ENCODE measurements at places on chromosomes 1 and 21.

DNA sequence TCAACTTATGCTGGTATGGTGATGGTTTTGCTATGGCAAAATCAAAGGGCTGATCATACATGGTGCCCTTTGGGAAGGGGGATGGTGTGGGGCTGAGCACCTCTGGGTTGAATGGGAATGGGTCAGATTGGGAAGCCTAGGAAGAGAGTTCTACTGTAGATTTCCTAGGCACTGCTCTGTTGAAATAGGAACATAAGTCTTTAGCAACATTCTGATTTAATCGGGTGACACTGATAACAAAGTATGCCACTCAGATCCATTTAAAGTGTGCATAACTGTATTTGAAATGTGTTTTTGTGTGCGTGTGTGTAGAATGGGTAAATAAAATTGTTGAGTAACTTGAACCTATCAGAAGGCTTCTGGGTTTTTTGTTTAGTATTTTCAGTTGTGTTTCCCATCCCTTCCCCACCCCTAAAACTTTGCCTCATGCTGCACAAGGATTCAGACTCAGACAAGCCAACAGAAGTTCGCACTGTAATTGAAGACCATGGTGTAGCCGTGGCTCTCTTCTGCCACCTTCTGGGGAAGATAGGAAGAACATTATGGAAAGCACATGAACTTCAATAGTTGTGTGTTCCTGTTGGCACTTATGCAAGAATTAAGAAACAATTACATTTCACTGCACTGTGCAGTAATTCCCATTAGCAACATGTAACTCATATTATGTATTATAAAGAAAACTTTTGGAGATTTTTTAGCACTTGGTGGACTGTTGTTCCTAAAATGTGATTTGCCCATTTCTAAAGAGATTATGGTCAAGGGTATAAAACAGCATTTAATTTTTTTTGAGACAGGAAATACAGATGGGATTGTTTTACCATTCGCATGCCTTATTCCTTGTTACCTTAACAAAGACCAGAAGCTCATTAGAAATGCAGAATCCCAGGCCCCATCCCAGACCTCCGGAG lies 10.9 kb upstream of the C4BPB start:
- DNase-seq: peak; percentile 31

DNA sequence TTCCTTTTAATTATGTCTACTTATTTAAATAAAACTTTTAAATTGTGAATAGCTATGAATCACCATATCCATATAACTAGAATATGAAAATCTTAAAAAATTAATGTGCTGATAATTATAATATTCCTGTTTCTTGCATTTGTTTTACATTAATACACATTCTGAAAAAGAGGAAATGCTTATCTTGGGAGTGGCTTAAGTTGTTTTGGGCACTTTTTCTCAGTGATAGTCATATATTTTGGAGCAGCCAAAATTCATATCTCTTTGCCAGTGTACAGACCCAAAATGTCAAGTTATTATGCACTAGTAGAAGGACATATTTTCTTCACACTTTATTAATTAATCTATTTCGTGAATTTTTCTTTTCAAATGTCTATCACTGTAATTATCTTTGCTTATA lies 838.5 kb downstream of the USP25 start:
- DNase-seq: no peak

DNA sequence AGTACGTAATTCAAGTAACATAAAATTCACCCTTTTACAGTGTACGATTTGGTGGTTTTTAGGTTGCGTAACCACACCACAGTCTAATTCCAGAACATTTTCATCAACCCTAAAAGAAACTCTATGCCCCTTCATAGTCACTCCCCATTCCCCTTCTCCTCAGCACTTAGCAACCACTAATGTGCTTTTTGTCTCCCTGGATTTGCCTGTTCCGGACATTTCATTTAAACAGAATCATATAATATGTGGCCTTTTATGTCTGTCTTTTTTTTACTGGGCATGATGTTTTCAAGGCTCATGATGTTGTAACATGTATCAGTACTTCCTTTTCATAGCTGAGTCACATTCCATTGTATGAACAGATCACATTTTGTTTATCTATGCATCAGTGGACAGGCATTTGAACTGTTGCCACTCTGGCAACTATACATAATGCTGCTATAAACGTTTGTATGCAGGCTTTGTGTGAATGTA lies 20.8 kb downstream of the OBSCN start:
- DNase-seq: no peak

DNA sequence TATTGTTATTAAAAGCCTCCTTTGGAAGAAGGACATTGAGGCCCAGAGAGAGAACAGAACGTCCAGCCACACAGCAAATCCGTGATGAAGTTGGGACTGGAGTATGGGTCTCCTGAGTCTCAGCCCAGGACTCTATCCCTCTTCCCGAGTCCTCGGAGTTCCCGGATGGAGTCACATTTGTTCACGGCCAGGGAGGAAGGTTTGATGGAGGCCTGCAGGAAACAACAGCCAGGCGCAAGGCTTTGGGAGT lies 357 bp upstream of the TXLNA start:
- no peak for DNase-seq

- DNase-seq: no peak
Observed at GRCh38 chr1:75338616-75339483, 204.7 kb downstream of the LHX8 start.

DNA sequence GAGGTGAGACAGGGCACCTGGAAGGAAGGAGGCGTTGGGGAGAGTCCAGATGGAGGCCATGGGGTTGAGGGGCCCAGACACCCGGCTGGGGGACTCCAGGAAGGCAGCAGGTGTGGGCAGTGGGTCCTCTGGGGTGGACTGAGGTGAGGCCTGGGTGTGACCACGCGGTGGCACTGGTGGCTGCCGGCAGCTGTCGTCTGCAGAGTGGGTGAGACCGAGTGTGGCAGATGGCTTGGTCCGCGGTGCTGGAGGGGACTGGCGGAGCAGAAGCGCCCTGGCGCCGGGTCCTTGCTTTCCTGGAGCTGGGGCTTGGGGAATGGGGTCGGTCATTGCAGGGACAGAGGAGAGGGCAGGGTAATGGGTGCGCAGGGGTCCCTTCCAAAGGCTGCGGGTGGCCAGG lies 12.5 kb downstream of the AGRN start:
- no peak for DNase-seq
